ENCODE measurements at places on chromosomes 1 and 21.

DNA sequence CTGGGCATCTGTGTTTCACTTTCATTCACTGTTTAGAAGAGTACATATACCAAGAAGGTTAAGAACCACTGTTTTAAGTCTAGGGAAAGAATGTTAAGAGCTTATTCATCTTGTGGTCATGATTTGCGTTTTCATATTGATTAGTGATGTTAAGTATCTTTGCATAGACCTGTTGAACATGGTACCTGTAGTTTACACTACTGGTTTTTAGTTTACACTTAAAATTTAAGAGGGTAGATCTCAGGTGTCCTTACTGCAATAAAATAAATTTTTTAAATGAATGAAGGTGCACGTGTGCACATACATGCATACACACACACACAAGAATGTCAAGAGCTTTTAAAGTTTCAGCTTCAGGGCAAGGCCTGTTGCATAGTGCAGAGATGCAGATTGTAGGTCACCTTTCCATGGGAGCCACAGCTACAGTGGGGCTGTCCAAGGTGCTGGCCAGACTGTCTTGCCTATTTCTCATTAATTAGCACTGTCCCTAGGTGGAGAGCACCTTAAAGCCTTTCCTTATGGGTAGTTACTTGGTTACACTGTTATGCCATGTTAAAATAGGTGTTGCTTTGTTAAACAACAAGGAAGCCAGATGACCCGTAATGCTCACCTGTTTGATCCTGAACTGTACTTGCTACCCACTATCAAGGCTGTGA, 543.0 kb upstream of the DAB1 start:
- DNase-seq = no peak

GRCh38 chr1:2228157-2228594, at the start of gene SKI:
SKI (plus strand) TSS chr1:2228319; CDS start chr1:2228767, 448 bp downstream.
- DNase-seq = no peak

GRCh38 chr1:203268901-203269653, 36.2 kb upstream of the BTG2 start:
- peak; percentile 84 for DNase-seq

GRCh38 chr1:176559878-176560277, 96.9 kb downstream of the PAPPA2 start:
- peak; percentile 32 for DNase-seq

- DNase-seq = peak; percentile 16
These were observed 11.2 kb downstream of the EPHA10 start for GRCh38 chr1:37753473-37754321.

GRCh38 chr1:205913451-205914154, 29.7 kb downstream of the SLC26A9 start:
- no peak for DNase-seq

Measured in B cell (primary cell).